CD4-positive, alpha-beta T cell treated with Interleukin-4 for 1 hour (primary cell): ENCODE measurements at places on chromosomes 6 and 20.

- DNase-seq: no peak
These were observed 36.1 kb downstream of the ELOVL2 start for GRCh38 chr6:11007715-11008608.

DNA sequence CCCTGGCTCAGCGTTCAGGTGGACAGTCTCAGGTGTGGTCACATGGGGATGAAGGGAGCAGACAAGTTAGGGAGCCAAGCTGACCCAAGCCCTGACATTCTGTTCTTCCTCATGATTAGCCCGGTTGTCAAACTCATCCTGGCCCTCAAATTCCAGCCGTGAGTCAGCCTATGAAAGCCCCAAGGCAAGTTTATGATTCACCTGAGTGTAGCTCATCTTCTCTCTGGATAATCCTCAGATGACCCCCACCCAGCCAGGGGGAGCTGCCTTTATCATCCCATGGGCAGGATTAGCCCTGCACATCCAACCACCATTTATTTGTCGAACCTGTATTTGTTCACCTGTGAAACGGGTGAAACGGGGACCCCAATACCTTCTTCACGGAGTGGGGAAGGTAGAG, 161.9 kb downstream of the DHX35 start:
- DNase-seq: no peak

- no peak for DNase-seq
These were observed 8.6 kb downstream of the AHCY start for GRCh38 chr20:34294563-34294962.

DNA sequence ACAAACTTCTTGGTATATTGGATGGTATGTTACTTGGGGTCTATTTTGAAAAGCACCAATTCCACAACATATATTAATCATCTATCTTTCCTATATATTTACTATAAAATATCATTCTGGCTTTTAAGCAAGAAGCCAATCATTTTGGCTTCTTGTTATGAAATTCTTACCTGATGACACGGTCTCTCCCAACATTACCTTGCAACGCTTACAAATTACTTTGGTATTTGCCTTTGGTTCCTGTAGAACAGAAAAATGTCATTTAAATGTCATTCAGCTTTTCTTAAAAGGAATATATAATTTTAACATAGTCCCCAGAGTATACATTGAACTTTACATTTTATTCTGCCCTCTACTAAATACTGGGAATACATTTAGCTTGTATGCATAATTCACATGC, 27.4 kb downstream of the UBE3D start:
- DNase-seq: no peak

DNA sequence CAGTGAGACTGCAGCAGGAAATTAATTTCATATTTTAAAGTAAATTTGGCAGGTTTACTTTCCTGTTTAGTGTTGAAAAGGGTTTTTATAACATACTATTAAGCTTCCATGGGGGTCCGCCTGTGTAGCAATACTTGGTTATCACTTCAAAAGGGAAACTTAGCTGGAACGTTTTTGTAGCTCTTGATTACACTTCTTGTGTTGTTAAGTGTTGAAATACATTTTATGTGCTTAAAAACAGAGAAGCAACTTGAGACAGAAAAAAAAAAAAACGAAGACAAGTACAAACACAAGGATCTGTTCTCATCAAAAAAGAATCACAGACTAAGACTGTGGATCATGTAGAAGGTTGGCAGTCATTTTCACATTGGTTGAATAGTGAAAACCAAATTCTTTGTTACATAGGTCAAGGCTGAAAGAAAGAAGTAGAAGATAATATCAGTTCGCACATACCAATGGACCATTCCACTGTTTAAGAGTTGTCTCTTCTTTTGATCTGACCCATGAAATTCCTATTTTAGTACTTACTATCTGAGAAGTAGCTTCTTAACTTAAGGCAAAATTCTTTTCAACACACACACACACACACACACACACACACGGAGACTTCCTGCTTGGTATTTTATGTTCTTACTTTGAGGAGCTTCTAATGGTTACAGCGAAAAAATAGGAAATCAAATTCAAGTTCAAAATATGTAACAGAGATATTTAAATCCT, 113.9 kb upstream of the SLC35B3 start:
- DNase-seq: no peak

GRCh38 chr6:5287205-5287965, 26.1 kb downstream of the FARS2 start:
- DNase-seq: no peak

DNA sequence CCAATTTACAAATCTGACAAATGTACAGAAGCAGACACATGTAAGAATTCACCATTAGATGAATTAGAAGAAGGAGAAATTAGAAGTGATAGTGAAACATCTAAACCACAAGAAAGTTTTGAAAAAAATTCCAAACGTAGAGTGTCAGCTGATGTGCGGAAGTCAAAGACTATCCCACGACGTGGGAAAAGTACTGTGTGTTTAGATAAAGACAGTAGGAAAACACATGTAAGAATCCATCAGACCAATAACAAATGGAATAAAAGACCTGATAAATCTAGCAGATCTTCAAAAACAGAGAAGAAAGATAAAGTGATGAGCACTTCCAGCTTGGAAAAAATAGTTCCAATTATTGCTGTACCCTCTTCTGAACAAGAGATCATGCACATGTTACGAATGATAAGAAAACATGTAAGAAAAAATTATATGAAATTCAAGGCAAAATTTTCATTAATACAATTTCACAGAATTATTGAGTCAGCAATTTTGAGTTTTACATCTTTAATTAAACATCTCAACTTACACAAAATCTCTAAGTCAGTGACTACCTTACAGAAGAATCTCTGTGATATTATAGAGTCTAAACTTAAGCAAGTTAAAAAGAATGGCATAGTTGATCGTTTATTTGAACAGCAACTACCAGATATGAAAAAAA, 28.1 kb upstream of the GJA10 start:
- no peak for DNase-seq

GRCh38 chr6:89311853-89312531, 3.1 kb downstream of the GABRR2 start:
- no peak for DNase-seq

- peak; percentile 52 for DNase-seq
These were observed 182.6 kb downstream of the RNGTT start for GRCh38 chr6:88780714-88781389.

DNA sequence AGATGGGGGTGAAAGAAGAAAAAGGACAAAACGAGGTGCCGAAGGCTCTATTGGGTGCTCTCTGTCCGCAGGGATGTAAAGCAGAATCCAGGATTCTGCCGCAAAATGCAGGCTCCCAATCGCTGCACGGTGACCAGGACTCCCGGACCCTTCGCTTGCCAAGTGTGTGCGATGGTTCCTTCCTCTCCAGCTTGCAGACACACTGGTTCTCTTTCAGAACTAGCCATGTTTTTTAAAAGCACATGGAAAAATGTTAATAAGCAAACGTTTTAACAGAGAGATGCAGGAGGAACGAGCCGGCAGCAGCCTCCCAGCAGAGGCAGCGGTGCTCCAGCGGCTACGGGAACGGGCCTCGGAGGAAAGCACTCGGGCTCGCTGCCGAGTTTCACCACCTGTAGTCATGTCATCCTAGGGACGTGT, 59.6 kb downstream of the ZNF831 start:
- DNase-seq: no peak

- DNase-seq: no peak
These were observed 130.2 kb downstream of the SGK1 start for GRCh38 chr6:134187751-134188150.

DNA sequence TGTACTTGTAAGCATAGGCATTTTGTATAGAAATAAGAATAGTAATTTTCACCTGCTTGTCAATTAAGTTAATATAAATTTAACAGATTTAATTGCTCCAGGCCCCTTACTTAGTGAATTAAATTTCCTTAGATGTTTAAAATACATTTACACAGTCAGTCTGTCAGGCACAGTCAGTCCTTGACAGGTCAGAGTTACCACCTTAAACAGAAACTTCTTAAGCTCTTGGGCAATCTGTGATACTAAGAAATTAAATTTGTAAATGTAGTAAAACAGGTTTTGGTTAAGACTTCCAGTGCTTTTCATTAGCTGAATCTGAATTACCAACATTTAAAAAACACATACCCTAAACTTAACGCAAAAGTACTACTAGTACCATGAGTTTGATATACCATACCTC, 15.9 kb downstream of the PTPRA start:
- no peak for DNase-seq

- no peak for DNase-seq
These were observed 97.3 kb upstream of the UST start for GRCh38 chr6:148649454-148649963.

DNA sequence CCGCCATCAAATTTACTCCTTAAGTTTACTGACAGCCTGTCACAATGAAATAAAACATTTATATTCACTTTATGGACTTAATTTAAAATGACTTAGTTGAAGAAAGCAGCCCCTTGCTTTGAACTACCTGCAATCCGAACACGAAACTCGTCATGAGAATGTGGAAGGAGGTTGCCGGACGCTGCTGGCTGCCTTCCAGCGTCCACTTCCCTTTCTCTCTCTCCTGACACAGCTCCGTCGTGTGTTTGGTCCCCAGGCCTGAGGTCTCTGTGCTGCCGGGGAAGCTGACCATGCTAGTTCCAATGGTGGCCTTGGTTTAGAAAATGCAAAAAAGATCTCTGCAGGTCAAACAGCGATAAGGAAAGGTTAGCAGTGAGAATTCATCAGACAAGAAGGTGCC, 519.7 kb downstream of the CDH26 start:
- DNase-seq: no peak

DNA sequence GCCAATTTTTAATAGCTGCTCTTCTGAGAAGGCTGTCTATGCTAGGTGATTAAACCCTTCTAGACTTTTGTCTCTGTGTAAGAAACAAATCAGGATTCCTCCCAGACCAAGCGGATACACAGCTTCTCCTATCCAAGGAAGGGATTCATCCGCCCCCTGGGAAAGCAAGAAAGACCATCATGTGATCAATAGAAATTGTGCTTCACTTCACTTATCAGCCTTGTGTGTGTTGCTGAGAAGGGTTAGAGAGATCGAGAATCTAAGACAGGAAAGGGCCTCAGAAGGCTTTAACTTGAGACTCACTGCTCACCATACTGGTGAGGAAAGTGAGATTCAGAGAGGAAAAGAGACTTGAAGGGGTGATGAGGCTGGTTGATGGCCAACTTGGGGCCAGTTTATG, 1.5 kb downstream of the ABCC10 start:
- no peak for DNase-seq

GRCh38 chr20:59182401-59183044, 18.9 kb downstream of the ZNF831 start:
- no peak for DNase-seq
